ENCODE measurements at places on chromosomes 4 and X. TPM values are rescaled to one million over a fixed set of nuclear protein-coding genes. Genes with fewer than 3 reads are reported as not detected.

The CENPE gene
- 1.4 TPM for total RNA-seq

- DNase-seq, result no peak
These were observed 94.5 kb upstream of the ZNF827 start for GRCh38 chr4:146033149-146033548.

- DNase-seq, result no peak
These were observed 55.7 kb downstream of the LNX1 start for GRCh38 chr4:53535567-53535966.

The PASD1 gene
- total RNA-seq, result not detected

GRCh38 chr4:37770016-37770415 is 56.5 kb upstream of the PGM2 start:
- DNase-seq, result no peak

The SPATA4 gene
- 0.54 TPM for total RNA-seq

The CAMK2D gene
- 62.4 TPM for total RNA-seq

DNA sequence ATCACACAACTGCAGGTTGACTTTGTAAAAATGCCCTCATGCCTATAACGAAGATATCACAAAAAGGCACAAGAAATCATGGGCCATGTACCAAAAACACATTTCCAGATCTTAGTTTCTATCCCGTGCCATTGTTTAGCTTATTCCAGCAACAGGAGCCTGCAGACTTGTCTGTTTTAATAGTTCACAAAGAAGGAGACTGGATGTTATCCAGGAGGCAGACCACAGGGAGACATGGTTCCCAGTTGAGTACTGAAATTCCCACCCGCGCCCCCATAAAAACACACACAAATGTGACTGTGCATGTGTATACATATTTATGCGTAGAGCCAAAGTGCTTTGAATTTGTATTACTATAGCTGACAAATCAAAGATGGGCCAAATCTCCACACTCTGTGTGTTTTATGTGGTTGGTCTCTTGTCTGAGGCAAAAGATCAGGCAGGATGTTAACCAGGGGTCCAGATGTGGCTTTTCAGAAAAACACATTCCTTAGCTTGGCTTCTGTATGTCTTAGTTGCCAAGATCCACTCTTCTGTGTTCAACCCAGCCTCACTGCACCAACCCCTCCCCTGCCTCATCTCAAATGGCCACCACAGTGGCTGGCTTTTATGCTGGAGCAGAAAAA is 469.2 kb upstream of the DIPK2B start:
- DNase-seq, result no peak

GRCh38 chr4:165458471-165458870 is 79.7 kb downstream of the CPE start:
- no peak for DNase-seq

The H2AZ1 gene
- total RNA-seq, result 621 TPM

DNA sequence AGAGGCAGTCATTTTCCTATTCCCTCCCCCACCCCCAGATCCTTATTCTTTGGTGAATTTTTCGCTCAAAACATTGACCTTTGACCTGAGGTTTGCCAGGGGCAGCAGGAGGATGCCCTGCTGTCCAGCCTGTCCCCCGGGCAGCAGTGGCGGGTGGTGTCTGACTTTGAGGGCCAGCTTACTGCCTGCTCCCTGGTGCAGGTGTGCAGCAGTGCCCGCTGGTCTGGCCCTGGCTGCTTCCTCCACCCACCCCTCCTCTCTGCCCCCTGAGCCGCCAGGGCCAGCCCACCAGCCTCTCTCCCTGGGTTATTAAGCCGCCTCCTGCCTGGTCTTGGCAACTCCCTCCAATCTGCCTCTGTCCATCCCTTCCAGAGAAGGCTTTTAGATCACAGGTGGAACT is 40.8 kb upstream of the GRPEL1 start:
- DNase-seq, result no peak

- no peak for DNase-seq
These were observed 43.6 kb downstream of the RBM47 start for GRCh38 chr4:40586034-40586433.

GRCh38 chr4:66404141-66404540 is 733.9 kb upstream of the EPHA5 start:
- DNase-seq, result no peak

The FAM47A gene
- total RNA-seq, result not detected

The PABPC5 gene
- total RNA-seq, result 4.7 TPM

The JCHAIN gene
- 2.0 TPM for total RNA-seq

Data from sigmoid colon (tissue), 7 donors.